Activated CD8-positive, alpha-beta memory T cell treated with anti-CD3 and anti-CD28 coated beads for 1 hour (primary cell): ENCODE measurements at places on chromosomes 5 and 9.
A peak's percentile ranks its signal among the peaks of the same experiment; 100 is the strongest.

DNA sequence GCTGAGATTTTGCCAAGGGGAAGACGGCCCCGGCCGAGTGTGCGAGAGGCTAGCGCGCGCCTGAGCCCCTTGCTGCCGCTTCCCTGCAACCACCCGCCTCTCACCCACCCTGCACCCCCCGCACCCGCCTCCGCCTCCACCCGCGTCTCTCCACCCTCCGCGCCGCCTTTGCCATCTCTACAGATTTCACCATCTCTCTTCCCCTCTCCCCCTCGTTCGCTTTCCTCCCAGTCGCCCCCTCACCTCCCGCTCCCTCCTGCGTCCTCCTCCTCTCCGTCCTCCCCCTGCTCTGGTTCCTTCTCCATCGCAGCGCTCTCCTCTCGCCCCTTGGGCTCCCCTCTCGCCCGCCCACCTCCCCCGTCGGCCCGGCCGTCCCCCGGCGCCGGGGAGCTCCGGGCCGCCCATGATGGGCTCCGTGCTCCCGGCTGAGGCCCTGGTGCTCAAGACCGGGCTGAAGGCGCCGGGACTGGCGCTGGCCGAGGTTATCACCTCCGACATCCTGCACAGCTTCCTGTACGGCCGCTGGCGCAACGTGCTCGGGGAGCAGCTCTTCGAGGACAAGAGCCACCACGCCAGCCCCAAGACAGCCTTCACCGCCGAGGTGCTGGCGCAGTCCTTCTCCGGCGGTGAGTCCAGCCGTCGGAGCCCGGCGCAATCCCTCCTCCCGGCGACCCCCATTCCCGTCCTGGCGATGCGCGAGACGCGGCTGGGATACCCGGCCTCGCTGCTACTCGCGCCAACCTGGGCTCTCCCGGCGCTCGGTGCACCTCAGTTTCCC, at the start of gene PRDM12:
Gene PRDM12, plus strand, starts transcription at position 344 of the 778 bp plus-strand sequence. Its CDS starts 60 bp downstream, at position 404.
- DNase-seq: no peak

DNA sequence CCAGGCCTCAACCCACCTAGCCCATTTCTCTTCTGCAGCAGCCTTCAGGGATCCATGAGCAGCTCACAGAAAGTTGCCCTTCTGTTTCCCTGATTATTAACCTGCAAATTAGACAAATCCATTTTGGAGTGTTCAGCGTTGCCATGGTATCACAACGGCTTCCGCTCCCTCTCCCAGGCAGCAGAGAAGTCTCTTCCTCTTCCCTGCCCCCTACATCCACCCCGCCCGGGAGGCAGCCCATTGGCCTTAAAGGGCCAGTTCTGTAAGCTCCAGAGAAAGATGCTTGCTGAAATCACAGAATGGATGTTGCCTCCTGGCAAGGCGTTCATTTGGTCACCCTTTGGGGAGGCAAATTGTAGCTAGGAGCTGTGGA, 47.7 kb upstream of the BOD1 start:
- DNase-seq: no peak

- DNase-seq: peak; percentile 50
Measured at GRCh38 chr9:129383561-129384490, 205.8 kb upstream of the IER5L start.

DNA sequence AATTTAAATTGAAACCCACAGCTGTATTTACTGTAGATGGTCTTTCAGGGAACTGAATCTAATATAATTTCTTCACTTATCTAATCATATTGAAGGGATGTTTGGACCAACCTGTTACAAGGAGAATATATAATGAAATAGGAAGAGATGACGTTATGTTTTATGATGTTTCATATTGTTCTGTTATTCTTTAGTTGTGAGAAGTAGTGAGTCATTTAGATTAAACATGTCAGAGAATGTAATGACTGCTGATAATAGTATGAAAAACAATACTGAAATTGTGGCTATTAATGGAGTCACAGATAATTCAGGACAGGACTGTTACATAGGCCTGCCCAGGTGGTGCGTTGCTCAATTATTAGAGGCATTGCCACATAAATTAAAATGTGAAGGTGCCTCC, 1993.4 kb downstream of the EFNA5 start:
- DNase-seq: no peak

- DNase-seq: peak; percentile 72
Measured at GRCh38 chr9:137095664-137096517, 9.1 kb downstream of the MAN1B1 start.

DNA sequence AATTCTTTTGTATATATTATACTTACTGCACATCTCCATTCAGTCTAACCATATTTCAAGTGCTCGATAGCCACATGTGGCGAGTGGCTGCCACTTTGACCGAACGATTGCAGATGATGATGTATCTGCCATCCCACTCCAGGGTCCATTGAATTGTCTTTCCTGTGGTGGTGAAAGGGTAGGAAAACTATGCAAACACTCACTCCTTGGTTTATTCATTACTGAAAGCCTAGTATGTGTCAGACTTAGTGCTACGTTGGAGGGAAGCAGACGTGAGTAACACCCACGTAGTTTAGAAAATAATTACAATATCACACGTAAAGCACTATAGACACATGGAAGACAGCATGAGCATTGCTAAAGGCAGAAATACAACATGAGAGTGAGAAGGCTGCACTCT, 353.7 kb downstream of the CSNK1G3 start:
- DNase-seq: no peak

DNA sequence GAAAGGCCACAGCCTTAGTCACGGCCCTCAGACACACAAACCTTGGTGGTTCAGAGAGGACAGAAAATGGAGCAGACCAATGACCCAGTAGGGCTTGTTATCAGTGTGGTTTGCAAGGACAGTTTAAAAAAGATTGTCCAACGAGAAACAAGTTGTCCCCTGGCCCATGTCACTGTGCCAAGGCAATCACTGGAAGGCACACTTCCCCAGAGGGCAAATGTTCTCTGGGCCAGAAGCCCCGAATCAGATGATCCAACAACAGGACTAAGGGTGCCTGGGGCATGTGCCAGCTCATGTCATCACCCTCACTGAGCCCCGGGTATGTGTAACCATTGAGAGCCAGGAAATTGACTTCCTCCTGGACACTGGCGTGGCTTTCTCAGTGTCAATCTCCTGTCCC, 950.1 kb upstream of the CTNND2 start:
- DNase-seq: no peak

- no peak for DNase-seq
Measured at GRCh38 chr5:68070591-68071281, 144.8 kb upstream of the PIK3R1 start.

DNA sequence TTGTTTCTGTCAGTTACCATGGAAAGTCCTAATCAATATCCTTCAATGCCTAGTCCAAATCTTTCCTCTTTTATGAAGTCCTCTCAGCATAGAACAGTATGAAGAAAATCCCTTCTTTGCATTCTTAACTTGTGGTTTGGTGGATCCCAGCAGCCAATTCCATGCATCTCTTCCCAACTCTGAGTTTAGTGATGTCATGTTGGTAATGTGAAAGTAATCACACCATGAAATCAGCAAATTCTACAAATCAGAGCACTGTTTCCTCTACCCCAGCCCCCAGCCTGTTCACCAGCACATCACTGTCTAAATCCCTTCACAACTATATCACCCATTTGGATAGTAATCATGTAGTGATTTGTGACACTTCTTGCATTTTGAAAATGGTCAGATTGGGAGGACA, 4.7 kb upstream of the C1QTNF2 start:
- no peak for DNase-seq

DNA sequence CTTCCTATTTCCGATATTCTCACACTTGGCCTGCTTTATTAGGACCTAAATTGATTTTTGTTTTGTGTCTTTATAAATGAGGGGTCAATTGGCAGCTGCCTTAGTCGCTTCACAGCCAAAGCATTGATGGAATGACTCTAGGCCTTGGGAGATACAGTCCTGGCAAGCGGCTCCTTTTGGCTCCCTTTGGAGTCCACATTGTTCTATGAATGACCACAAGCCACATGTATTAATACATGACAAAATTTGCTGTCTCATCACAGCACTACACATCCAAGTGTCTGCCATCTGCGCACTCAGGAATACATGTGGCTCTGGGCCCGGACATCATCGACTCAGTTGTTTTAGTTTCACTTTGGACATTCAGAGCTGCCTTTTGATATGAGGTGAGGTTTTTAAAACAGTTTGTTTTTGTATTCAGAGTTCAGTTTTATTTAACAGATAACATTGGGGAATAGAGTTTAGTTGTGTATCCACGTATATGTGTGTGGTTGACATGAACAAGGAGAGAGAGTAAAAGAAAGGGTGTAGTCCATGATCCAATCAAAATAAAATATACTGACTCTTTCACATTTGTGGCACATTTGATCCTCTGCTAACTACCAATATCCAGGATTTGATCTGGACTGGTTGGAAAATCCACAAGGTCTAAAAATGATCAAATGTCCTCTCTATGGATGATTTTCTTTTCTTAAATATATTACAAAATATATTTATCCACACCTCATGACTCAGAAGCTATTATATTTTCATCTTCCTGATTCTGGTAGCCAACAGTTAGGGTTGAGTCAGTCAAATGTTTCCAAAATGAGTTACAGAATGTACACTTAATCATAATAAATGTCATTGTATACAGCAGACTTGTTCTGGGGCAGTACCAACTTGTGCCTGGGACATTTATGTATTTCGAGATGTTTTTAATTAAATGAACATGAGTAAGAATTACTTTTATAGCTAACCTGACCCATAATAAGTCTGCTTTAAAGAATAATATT, 114.0 kb upstream of the MTAP start:
- DNase-seq: no peak

DNA sequence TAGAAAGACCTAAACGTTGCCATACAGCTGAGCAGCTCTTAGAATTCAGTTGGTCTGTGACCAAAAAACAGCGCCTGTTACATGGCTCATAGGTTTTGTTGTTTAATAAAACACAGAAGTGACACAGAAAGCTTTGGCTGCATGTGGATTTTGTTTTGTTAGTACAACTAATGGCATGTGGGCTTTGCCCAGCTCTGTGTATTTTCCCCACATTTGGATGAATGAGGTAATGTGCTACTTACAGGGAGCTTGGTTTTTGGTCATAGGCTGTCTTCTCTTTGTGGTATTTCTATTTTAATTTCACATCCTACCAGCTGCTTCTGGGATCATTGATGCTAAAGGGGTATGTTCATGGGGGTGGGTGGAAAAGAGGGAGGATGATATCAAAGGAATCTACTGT, 37.0 kb upstream of the POU4F3 start:
- DNase-seq: no peak

GRCh38 chr5:2813678-2814077, 62.2 kb upstream of the IRX2 start:
- DNase-seq: no peak

- DNase-seq: no peak
Measured at GRCh38 chr9:38662763-38663593, 42.6 kb upstream of the ANKRD18A start.

DNA sequence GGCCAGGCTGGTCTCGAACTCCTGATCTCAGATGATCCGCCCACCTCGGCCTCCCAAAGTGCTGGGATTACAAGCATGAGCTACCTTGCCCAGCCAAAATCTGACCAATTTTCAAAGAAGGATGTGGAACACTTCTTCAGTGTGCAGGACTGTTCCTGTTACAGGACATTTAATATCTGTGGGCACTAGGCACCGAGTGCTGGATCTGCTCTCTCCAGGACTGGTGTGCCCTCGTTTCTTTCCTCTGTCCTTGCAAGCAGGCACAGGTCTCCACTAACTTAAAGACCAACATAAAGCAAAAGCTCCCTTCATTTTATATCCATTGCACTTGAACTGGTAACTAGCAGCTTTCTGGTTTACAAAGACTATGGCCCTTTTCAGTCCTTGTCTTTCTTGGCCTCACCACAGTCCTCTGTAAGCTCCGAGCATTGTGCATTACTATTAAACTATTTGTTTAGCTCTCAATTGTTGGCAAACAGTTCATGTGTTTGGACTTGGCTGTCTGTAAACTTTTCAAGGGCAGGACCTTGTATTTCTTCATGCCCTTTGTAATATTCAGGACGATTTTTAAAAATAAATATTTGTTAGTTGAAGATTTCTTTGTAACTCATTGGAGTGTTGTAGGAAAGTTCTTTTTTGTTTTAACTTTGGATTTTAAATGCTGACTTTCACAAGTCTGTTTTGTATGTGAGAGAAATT, 37.3 kb downstream of the ARHGEF28 start:
- no peak for DNase-seq

GRCh38 chr5:65137631-65138030, 344.1 kb downstream of the ADAMTS6 start:
- no peak for DNase-seq

DNA sequence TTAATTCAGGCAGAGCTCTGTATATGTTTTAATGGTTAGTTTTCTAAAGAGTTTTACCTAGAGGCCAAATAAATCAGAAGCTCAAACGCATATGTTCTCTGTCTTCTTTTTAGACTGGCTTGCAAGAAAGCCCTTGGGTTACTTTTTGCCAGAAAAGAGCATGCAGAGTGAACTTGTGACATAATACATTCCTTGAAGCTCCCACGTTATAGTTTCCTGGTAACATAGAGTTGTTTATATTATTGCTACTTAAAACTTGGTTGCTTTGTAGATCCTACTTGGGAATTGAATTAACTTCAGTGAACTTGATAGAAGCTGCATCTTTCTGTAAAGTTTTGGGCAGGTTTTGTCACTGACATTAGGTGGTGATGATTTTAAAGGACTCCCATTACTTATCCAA, 102.9 kb downstream of the C9orf152 start:
- no peak for DNase-seq

GRCh38 chr5:94771742-94772141, 153.3 kb downstream of the SLF1 start:
- no peak for DNase-seq

DNA sequence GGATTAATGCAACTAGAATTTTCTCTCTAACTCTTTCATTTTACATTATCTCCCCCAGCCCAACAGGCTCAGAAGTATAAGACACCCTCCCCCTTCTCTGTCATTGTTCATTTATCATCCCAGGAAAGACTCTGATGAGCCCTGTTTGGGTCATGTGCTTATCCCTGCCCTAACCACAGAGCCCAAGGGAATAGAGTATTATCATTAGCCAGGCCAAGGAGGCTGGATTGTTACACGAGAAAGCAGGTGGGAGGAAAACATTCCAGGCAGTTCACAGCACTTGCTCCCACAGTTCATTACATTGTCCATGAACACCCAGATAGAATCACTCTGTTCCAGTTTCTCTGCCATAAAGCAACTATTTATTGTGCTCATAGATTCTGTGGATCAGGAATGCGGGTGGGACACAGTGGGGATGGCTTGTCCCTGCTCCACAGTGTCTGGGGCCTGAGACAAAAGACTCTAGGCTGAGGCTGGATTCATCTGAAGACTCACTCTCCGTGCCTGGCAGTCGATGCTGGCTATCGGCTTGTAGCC, 59.5 kb upstream of the TMEM215 start:
- DNase-seq: no peak

DNA sequence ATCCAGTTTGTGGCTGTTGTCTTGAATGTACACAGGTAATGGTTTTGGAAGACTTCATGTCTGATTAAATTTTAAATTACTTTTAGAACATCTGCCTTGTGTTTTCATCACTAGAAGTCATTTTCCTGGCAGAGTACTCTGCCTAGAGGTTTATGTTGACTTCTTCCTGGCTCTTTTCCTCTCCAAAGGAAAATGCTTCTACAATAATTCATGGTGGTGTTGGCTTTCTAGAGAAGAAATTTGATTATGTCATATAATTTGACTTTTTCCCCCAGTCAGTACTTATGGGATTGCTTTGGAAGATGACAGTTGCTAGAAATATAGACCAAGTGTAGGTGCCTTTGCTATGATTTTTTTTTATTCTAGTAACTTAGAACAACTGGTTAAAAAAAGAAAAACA, 46.8 kb downstream of the F2RL2 start:
- no peak for DNase-seq
